ENCODE measurements at places on chromosomes 12 and 14.

- H3K4me1 ChIP-seq, result no peaks in the 10 kb centered on the region
- no peak for DNase-seq
- H3K27me3 ChIP-seq, result no peaks in the 10 kb centered on the region
- peaks cover 20% of the 10 kb centered on the region for H3K36me3 ChIP-seq
- no peak overlapping the region for H3K27ac ChIP-seq
- H3K4me3 ChIP-seq, result peak overlapping the region; percentile 97
Observed at GRCh38 chr12:70367258-70368141, 1.4 kb downstream of the KCNMB4 start.

DNA sequence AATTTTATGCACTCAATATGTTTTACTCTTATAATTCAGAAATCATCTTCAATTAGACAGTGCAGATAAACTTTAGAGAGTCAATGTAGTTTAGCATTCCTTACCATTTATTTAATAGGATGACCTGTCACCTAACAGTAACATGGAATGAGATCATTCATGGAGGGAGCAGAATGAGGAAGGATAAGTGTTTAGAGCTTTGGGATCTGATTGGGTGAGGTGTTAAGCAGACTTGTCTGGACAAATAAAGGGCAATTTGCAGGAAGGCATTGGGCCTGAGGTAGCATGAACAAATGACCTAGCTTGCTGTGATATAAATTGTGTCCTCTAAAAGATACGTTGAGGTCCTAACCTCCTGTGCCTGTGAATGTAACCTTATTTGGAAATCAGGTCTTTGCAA lies 187.4 kb downstream of the C12orf42 start:
- no peaks in the 10 kb centered on the region for H3K4me1 ChIP-seq
- no peaks in the 10 kb centered on the region for H3K36me3 ChIP-seq
- no peak overlapping the region for H3K4me3 ChIP-seq
- H3K27ac ChIP-seq, result no peak overlapping the region
- no peak for DNase-seq
- H3K27me3 ChIP-seq, result no peaks in the 10 kb centered on the region

- no peaks in the 10 kb centered on the region for H3K36me3 ChIP-seq
- H3K27me3 ChIP-seq, result no peaks in the 10 kb centered on the region
Observed at GRCh38 chr14:96095058-96095457, 55.9 kb downstream of the C14orf132 start.

GRCh38 chr12:15273896-15274295 lies 48.4 kb upstream of the PTPRO start:
- H3K27ac ChIP-seq, result no peak overlapping the region
- no peak for DNase-seq

DNA sequence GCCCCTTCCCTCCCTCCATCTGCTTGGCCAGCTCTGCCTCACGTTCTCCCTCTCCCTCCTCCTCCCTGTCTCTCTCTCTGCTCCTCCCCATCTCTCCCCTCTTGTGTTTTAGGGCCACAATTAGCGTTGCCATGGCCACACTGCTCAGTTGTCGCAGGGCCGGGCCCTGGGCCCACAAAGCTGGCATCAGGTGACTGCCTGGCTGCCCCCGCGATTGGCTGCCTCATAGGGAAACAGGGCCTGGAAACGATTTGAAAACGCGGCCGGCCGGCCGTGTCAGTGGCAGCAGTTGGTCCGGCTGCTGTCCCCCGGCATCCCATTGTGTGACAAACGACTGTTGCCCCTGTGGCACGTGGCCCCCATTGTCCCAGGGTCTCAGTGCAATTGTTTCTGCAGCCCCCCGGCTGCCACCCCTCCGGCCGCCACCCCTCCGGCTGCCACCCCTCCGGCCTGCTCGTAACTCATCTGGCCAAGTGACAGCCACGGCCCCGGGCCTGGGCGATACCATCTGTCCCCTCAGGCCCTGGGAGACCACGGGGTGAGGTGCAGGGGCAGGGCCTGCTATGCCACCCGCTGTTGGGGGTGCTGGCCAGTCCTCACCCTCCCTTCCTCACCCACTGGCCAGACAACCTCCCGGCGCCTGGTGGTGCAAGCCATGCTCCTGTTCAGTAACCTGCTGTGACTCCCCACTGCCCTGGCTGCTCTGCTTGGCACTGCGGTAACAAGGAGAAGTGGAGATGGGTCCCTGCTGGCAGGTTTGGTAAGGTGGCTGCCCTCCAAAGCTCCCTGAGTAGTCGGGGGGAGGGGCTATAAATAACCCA lies 17.4 kb downstream of the FOXN4 start:
- no peak overlapping the region for H3K27ac ChIP-seq
- H3K27me3 ChIP-seq, result no peaks in the 10 kb centered on the region
- no peaks in the 10 kb centered on the region for H3K36me3 ChIP-seq
- H3K4me3 ChIP-seq, result peak overlapping the region; percentile 58

DNA sequence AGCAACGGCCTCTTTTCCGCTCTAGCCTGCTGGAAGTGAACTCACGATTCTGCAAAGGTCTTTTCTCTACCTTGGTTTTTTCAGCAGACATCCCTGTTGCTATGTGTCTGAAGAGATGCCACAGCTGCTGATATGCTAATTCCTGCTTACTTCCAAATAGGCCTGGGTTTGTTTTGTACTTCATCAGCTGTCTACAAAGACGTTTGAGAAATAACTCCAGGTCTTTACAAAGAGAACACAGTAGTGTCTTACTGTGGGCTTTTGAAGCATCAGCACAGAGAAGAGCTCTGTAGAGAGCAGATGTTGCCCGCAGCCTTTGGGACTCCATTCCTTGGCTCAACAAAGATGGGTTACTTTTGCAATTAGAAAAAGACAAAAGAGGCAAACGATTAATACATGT lies 1366.5 kb downstream of the AACS start:
- H3K27me3 ChIP-seq, result no peaks in the 10 kb centered on the region
- no peaks in the 10 kb centered on the region for H3K36me3 ChIP-seq
- H3K4me1 ChIP-seq, result no peaks in the 10 kb centered on the region
- DNase-seq, result no peak
- no peak overlapping the region for H3K27ac ChIP-seq
- H3K4me3 ChIP-seq, result no peak overlapping the region
